Activated CD8-positive, alpha-beta memory T cell treated with anti-CD3 and anti-CD28 coated beads for 4 hours (primary cell): ENCODE measurements at places on chromosomes 16 and 17.

DNA sequence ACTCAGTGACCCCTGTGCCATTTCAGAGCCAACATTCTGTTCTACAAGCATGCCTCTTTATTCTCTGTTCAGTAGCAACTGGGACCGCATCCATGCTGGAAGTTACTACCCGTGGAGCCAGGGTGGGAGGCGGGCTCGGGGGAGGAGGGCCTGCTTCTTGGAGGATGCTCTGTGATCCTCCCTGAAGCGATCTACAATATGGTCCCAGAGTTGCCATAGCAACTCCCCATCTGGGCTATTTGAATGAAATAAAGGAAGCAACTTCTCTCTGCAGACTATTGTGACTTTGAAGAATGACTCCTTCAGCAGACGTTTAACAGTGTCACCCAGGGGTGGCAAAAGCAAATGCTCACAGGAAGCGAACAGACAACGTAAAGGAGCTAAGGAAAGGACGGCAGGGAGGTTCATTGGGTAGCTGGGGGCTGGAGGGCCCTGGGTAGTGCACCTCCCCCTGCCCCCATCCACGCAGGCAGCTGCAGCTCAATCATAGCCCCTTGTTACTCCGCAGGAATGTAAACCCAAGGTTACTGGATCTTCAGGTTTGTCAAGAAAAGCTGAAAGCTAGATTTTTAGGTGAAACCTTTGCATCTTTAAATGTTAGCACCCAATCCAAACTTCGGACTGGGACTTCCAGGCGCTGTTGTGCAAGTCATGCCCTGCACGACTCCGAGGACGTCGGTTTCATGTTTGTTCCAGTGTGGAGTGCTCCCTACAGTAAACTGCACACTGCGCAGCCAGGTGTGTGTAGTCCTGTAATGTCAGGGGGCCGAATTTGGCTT is 51.1 kb upstream of the MEAK7 start:
- no peak for DNase-seq

GRCh38 chr17:1683459-1683858 is 1.2 kb downstream of the PRPF8 start:
- DNase-seq, result no peak

DNA sequence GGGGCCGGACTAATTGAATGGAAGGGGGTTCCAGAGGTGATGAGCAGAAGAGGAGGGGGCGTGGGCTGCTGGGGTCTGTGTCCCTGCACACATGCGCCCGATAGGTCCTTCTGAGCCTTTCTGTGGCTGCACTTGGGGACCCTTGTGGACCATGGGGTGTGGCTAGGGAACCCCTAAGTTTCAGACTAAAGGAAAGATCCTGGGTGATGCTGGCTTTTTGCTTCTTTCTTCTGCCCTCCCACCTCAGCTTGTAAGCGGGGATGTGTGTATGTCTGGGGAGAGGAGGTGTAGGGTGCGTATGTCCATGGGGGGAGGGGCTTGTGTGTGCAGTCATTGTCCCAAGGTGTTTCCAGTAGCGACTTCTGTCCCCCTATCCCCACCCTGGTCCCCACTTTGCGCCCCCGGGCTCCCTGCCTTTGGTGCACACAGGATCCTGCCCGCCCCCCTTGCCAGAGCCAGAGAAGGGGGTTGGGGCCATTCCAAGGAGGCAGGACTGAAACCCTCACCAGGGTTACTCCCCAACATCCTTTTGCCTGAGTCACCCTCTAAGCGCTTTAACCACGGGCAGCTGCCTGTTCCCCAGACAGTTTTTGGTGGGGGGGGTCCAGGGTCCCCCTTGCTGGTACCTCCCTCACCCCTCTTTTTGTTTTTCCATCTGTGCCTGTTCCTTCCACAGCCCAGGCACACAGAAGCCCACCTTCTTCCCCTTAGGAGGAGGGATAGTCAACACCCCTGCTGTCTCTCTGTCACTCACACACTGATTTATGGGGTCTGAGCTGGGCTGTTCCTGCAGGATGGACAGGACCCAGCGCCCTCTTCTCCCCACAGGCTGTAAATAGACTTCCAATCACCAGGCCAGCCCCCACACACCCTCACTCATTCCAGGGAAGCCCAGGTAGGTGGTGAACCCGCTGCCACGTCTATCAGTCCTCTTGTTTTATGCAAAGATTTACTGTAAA is 83.2 kb downstream of the ARHGAP23 start:
- no peak for DNase-seq

DNA sequence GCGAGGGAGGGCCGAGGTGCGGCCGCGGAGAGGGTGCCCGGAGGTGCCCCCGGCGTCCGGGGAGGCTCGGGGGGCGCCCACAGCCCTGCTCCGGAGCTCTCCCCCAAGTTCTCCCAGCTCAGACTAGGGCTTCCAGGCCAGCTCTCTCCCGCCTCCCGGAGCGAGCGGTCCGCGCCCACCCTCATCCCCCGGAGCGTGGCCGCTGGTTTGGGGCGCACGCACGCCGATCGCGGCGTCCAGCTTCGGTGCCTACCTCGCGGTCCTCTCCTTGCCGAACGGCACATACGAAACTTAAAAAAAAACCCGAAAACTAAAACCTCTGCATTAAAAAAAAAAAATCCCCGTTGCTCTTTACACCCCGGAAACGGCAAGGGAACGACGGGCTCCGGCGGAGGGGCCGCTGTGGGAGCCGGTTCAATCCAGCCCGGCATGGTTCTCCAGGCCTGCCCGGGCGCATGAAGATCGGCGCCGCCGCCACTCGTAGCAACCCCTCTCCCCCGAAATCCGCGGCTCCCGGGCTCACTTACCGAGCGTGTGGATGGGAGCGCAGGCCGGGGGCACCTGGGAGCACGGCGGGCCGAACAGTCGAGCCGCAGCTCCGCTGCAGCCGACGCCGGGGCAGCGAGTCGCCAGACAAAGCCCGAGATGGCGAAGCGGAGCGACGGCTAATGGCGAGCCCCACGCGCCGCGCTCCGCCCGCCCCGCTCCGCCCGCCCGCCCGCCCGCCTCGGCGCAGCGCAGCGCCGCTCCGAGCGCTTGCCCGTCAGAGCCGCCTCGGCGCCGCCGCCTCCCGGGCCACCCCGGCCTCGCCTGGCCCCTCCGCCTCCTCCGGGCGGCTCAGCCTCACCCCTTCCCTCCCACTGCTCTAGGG is 973 bp upstream of the UBTF start:
- DNase-seq, result no peak

- no peak for DNase-seq
These were observed 333.7 kb downstream of the SEC14L1 start for GRCh38 chr17:77474292-77474988.

DNA sequence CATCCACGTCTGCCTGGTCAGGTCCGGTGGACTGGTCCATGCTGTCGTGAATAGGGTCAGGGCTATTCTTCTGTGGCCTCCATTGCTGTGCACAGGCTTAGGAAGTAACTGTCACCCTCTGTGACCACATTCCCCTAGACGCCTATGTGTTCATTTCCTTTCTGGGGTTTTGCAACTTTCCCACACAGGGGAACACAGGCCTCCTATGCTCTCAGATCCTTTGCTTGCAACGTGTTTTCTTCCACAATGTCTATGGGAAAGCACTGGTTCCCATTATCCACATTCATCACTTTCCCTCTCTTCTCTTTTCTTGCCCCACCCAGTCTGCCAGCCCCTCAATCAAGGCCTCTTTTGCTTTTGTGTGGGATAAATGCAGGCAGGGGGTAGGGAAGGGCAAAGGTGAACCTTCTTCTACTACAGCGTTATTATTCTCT is 43.2 kb upstream of the DNAJA2 start:
- DNase-seq, result no peak
